ENCODE measurements at places on chromosomes 2 and 18. TPM values are rescaled to one million over a fixed set of nuclear protein-coding genes. Genes with fewer than 3 reads are reported as not detected.

FNDC4 gene
- total RNA-seq = 1.3 TPM

TRABD2A gene
- total RNA-seq = 0.46 TPM

RIOK3 gene
- 34.7 TPM for total RNA-seq

DSG4 gene
- total RNA-seq = not detected

MC5R gene
- total RNA-seq = not detected

RGPD3 gene
- 0.57 TPM for total RNA-seq

OTOF gene
- not detected for total RNA-seq

SRBD1 gene
- total RNA-seq = 21.9 TPM

IL36B gene
- total RNA-seq = not detected

ANKRD62 gene
- total RNA-seq = not detected
